ENCODE measurements at places on chromosomes 13 and 19. TPM values are rescaled to one million over a fixed set of nuclear protein-coding genes. Genes with fewer than 3 reads are reported as not detected.
A peak's percentile ranks its signal among the peaks of the same experiment; 100 is the strongest.

DNA sequence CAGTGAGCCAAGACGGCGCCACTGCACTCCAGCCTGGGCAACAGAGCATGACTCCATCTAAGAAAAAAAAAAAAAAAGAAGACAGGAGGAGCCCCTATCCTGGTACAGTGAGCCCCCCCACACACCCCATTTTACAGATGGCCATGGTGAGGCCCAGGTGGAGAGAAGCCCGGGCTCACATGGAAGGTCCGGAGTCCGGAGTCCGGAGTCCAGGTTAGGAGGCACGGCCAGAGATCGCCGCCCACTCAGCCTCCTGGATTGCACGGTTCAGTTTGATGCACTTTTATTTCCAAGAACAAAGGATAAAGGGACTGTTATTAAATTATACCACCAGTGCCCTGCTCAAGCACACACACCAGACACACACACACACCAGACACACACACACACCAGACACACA, 11.3 kb upstream of the BTBD2 start:
- no peak overlapping the region for H3K27ac ChIP-seq
- no peak overlapping the region for H3K4me3 ChIP-seq
- no peaks in the 10 kb centered on the region for H3K27me3 ChIP-seq
- peaks cover 2% of the 10 kb centered on the region for H3K4me1 ChIP-seq
- no peak for DNase-seq

Gene KLK5
- total RNA-seq: not detected

DNA sequence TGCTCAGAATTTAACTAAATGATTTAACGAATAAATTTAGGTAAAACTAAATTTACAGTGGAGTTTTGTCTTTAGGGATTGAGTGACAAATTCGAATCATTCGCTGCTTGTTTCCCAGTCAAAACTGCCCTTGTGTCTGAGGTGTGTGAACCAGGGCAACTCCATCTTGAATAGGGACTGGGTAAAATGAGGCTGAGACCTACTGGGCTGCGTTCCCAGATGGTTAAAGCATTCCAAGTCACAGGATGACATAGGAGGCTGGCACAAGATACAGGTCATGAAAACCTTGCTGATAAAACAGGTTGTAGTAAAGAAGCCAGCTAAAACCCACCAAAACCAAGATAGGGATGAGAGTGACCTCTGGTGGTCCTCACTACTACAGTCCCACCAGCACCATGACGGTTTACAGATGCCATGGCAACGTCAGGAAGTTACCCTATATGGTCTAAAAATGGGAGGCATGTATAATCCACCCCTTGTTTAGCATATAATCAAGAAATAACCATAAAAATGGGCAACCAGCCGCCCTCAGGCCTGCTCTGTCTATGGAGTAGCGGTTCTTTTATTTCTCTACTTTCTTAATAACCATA, 10.2 kb upstream of the ANKRD10 start:
- peak; percentile 69 for DNase-seq
- no peak overlapping the region for H3K4me3 ChIP-seq
- H3K36me3 ChIP-seq: no peaks in the 10 kb centered on the region

DNA sequence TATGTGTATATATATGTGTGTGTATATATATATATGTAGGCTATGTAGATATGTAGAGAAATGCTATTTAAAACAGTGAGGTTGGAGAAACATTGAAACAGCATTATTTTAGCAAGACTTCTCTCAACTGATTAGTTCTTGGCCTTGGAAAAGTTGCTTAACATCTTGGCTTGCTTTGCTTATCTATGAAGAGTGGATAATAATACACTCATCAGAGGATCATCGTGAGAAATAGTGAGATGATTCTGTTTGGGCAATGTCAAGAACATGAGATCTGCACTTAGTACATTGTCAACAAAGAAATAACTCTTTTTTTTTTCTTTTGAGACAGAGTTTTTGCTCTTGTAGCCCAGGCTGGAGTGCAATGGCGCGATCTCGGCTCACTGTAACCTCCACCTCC, 128.3 kb downstream of the KLF5 start:
- no peak overlapping the region for H3K27ac ChIP-seq
- no peak overlapping the region for H3K4me3 ChIP-seq
- DNase-seq: peak; percentile 44
- no peaks in the 10 kb centered on the region for H3K27me3 ChIP-seq

DNA sequence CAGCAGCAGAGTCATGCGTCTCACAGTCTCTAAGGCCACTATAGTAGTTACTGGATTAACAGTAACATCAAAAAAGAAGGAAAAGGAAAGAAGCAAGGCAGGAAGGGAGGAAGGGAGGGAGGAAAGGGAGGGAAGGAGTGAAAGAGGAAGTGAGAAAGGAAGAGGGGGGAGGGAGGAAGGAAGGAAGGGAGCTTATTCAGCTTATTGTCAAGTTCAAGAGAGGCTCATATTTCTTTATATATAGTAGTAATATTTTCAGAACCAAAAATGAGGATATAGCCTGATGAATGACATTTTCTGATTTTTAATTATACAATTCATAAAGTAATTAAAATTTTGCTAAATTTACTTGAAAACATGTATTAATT, 17.7 kb upstream of the RUBCNL start:
- no peak overlapping the region for H3K27ac ChIP-seq
- no peaks in the 10 kb centered on the region for H3K36me3 ChIP-seq
- H3K4me1 ChIP-seq: no peaks in the 10 kb centered on the region
- no peak for DNase-seq
- H3K4me3 ChIP-seq: no peak overlapping the region

DNA sequence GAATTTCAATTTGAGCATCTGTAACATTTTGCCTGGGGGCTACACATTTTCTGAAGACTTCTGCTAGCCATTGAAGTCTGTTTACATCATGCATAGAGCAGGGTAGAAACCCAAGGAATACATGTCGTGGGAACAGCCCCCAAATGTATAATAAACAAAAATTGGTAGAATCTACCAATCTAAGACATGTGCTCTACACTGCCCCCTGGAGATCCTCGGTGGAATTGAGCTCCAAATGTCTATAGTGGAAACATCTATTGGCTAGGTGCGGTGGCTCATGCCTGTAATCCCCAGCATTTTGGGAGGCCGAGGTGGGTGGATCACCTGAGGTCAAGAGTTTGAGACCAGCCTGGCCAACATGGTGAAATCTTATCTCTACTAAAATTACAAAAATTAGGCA, 57.3 kb downstream of the MBD3L2B start:
- H3K36me3 ChIP-seq: no peaks in the 10 kb centered on the region
- H3K4me1 ChIP-seq: no peaks in the 10 kb centered on the region
- no peaks in the 10 kb centered on the region for H3K27me3 ChIP-seq
- H3K27ac ChIP-seq: no peak overlapping the region
- no peak for DNase-seq

Gene MIA
- 3.2 TPM for total RNA-seq

- H3K4me3 ChIP-seq: no peak overlapping the region
- H3K27me3 ChIP-seq: no peaks in the 10 kb centered on the region
- peaks cover 15% of the 10 kb centered on the region for H3K4me1 ChIP-seq
- H3K27ac ChIP-seq: no peak overlapping the region
These were observed 2.3 kb upstream of the EFNA2 start for GRCh38 chr19:1283207-1283916.

Gene ZNF614
- 6.7 TPM for total RNA-seq

Gene NLRP11
- total RNA-seq: not detected

DNA sequence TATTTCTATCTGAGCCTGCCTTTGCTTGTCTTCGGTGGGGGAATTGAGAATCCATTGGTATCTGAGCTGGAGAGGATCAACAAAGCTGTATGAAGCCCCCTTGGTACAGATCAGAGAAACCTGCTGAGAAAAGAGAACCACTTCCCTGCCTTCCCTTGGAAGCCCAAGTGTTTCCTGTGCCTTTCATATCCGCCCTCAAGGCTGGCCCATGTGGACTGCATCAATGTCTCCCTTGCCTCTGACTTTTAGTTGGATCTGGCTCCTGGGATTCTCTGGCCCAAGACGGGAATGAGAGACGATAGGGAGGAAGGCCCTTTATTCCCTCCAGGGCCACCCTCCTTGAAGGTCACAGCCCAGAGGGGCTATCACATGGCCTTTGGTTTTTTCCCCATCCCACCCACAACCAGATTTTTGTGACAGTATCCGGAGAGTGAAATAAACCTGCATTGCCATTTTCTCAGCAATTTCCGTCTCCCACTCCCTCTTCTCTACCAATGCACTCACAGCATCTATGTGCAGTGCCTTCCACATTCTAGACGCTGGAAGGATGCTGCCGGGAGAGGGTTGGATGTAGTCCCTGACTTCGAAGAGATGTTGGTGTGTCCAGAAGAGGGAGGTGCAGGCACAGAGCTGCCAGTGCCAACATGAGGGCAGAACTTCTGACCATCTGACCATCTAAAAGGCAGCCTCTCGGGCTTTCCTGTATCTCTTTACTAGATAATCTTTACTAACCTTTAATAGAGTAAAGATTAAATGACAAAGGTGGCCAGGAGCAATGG, 63.8 kb downstream of the KCTD15 start:
- H3K36me3 ChIP-seq: no peaks in the 10 kb centered on the region
- H3K27me3 ChIP-seq: peaks cover 7% of the 10 kb centered on the region
- H3K27ac ChIP-seq: no peak overlapping the region
- peak; percentile 39 for DNase-seq
- no peak overlapping the region for H3K4me3 ChIP-seq

DNA sequence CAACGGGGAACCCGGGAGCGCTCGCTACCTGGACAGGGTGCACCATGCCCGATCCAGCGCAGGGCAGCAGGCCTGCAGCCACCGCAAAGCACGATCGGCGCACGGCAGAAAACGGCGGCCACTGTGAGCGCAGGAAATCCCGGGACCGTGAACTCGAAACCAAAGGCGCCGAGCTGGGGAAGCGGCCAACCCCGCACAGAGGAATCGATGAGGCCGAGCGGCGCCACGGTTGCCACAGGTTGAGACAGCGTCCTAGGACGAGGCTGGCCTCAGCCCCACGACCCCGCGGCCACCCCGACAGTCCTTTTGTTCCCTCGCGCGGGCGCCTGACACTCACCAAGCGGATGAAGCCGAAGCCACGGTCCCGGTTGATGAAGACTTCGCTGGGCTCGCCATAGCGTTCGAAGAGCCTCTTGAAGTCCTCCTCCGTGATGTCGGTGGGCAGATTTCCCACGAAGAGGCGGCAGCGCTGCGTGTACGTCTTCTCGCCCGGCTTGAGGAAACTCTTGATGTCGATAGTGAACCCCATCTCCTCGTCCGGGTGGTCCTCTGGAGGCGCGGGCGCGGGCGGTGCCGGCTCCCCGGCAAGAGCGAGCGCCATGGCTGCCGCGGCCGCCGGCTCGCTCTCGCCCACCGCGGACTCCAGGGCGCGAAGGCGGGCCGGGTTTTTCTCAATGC, 557 bp downstream of the PSPC1 start:
- peak overlapping the region; percentile 99 for H3K27ac ChIP-seq
- H3K4me1 ChIP-seq: no peaks in the 10 kb centered on the region
- H3K36me3 ChIP-seq: no peaks in the 10 kb centered on the region
- H3K4me3 ChIP-seq: peak overlapping the region; percentile 99

- H3K27ac ChIP-seq: no peak overlapping the region
- H3K4me1 ChIP-seq: no peaks in the 10 kb centered on the region
- no peak for DNase-seq
- H3K36me3 ChIP-seq: peaks cover 6% of the 10 kb centered on the region
- H3K4me3 ChIP-seq: no peak overlapping the region
These were observed 8.9 kb downstream of the CCDC97 start for GRCh38 chr19:41318696-41319499.

GRCh38 chr13:112943309-112944125, 25.5 kb upstream of the MCF2L start:
- peak overlapping the region; percentile 50 for H3K4me3 ChIP-seq
- peak; percentile 67 for DNase-seq
- H3K27me3 ChIP-seq: no peaks in the 10 kb centered on the region
- H3K36me3 ChIP-seq: no peaks in the 10 kb centered on the region
- peaks cover 10% of the 10 kb centered on the region for H3K4me1 ChIP-seq

DNA sequence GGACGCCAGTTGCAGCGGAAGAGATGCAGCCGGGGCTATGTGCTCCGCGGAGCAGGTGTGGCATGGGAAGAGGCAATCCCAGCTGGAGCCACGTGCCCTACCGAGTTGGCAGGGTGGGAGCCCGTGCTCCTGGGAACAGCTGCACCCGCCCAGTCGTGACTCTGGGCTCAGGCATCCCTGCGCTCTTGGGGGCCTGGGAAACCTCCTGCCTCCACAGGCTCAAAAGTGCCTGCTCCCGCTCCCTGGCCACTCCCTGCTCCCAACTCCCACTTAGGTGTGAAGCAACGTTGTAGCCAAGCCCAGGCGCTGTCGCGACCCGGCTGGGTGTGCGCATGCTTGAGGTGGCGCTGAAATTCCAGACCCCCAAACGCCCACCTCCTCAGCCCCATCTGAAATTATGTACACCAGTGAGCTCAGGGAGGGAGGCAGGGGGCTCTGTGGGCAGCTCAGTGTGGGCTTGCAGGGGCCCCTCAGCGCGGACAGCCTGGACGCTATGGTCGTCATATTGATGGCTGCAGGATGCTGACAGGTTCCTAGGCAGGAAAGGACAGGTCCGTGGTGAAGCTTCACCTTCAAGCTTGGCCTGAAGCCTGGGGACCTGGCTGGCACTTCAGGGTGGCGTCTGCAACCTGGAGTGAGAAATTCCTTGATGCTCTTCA, 429.9 kb downstream of the SLITRK1 start:
- no peaks in the 10 kb centered on the region for H3K4me1 ChIP-seq
- no peaks in the 10 kb centered on the region for H3K27me3 ChIP-seq
- H3K36me3 ChIP-seq: no peaks in the 10 kb centered on the region
- H3K27ac ChIP-seq: no peak overlapping the region
- no peak overlapping the region for H3K4me3 ChIP-seq

DNA sequence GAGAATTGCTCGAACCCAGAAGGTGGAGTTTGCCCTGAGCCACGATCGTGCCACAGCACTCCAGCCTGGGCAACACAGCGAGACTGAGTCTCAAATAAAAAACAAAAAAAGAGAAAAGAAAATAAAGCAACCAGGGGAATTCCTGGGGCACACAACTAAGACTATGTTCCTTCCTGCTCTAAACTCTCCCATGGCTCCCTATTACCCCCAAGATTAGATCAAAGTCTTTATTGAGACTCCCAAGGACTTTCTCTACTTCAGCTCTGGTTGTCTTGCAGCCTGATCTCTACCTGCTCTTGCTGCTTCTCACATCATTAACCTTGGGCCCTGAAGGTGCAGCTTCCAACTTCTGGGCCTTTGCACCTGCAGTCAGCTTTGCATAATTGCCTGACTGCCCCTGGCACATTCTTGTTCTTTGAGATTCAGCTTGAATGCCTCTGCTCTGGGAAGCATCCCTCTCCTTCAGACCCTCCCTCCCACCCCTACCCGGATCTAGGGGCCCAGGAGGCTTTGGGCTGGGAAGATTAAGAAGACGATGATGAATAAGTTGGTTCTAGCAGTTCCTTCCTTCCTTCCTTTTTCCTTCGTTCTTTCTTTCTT, 16.8 kb upstream of the CERS4 start:
- H3K36me3 ChIP-seq: no peaks in the 10 kb centered on the region
- H3K4me3 ChIP-seq: no peak overlapping the region

Gene LYL1
- total RNA-seq: 25.9 TPM

Gene MBOAT7
- 92.6 TPM for total RNA-seq

DNA sequence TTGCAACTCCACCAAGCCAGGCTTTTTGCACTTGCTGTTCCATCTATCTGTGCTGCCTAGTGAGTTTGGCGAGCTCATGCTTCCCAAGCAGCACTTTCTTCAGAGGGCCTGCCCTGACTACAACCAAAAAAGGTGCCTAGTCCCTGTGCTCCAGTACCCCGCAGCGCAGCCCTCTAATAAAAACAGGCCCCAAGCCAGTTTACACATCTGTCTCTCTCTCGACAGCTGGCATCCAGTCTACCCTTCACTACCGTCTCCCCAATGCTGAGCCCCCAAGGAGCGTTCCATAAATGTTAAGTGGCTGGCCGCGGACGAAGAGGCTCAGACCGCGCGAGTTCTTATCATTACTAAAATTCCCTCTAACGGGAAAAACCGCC, 512 bp downstream of the MED4 start:
- H3K4me1 ChIP-seq: peaks cover 7% of the 10 kb centered on the region
- peak overlapping the region; percentile 92 for H3K27ac ChIP-seq
- DNase-seq: peak; percentile 37
- H3K27me3 ChIP-seq: no peaks in the 10 kb centered on the region
- peak overlapping the region; percentile 97 for H3K4me3 ChIP-seq
